ENCODE measurements at places on chromosomes 5 and 9.

- no peak for DNase-seq
Measured at GRCh38 chr5:2032432-2032831, 149.7 kb upstream of the IRX4 start.

DNA sequence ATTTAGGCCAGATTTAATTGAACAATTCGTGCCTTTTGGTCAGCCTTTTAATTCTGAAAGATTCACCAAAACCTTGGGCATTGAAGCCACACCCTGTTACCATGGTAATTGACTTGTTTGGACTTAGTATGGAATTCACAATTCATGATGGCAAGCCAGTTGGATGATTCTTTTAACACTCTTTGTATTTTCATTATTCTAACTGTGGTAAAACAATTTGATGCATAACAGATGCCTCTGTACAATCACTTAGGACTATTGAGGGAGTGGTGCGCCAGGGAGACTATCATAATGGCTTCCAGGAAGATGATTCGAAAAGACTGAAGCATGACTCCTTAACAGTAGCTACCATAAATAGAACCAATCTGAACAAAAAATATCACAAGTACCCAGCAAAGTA is 381.1 kb upstream of the ADAMTS16 start:
- DNase-seq: no peak

- DNase-seq: no peak
Measured at GRCh38 chr5:170310256-170310926, 12.8 kb upstream of the LCP2 start.

DNA sequence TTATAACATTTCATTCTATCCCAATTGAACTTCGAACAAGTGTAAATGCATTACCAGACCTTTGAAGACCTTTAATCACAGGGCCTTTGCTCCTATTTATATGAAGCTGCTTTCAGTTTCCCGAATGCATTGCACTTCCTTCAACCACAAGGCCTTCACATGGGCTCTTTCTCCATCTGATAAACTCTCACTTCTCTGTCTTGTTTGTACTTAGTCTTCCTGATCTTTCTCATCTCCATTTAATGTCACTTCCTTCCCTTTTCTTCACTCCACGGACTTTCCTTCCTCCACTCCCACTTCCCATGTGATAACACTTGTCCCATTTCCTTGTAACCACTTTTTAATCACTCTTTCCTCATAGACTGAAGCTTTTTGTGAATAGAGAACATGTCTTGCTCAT is 74.3 kb upstream of the TNC start:
- no peak for DNase-seq

- no peak for DNase-seq
Measured at GRCh38 chr9:438066-438465, 223.4 kb downstream of the DOCK8 start.

DNA sequence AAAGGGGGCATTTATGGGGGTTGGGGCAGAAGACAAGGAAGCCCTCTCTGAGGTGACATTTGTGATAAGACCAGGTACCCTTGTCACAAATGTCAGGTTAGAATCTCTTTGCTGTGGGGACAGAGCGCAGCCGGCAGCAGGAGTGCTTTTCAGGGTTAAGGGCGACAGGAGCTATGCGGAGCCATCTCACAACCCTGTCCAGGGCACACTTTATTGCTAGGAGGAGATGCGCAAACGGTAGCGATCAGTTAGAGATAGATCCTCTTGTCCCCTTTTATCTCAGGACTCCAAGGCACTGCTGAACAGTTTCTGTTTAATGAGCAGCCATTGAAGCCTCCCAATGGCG is 438 bp upstream of the LAMC3 start:
- DNase-seq: no peak

DNA sequence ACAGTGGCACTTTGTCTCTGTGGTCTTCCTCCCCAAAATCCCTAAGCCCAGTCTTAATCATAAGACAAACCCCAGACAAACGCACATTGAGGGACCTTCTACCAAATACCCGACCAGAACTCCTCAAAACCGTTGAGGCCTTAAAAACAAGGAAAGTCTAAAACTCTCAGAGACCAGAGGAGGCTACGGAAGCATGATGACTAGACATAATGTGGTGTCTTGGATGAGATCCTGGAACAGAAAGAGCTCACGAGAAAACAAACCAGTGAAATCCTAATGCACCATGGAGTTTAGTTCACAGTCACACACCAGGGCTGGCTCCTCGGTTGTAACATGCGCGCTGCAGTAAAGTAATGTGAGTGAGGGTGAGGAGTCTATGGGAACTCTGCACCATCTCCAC is 58.4 kb downstream of the OTULIN start:
- no peak for DNase-seq

GRCh38 chr5:55691265-55692105 is 20.6 kb downstream of the SLC38A9 start:
- DNase-seq: no peak

- no peak for DNase-seq
Measured at GRCh38 chr5:168914491-168914890, 335.3 kb upstream of the PANK3 start.

- no peak for DNase-seq
Measured at GRCh38 chr5:151153300-151153699, 4.3 kb downstream of the ANXA6 start.

DNA sequence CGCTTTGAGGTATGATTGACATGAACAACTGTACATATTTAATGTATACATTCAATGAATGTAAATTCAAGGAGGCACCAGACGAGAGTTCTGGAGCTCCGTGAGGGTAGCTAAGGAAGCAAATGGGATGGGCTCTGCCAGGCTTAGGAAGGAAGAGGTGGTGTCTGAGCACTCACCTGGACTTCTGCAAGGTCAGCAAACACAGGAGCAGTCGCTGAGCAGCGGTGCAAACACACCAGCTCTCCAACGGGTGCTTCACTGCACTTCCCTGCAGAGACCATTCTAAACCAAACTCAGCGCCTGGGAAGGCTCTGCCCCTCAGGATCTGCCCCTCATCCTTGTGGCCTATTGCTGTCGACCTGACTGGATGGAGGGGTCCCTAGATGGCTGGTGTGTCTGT is 101.5 kb downstream of the COL23A1 start:
- no peak for DNase-seq

GRCh38 chr5:158313027-158313732 is 454.2 kb upstream of the CLINT1 start:
- no peak for DNase-seq

GRCh38 chr9:71733176-71733575 is 35.1 kb downstream of the CEMIP2 start:
- no peak for DNase-seq

DNA sequence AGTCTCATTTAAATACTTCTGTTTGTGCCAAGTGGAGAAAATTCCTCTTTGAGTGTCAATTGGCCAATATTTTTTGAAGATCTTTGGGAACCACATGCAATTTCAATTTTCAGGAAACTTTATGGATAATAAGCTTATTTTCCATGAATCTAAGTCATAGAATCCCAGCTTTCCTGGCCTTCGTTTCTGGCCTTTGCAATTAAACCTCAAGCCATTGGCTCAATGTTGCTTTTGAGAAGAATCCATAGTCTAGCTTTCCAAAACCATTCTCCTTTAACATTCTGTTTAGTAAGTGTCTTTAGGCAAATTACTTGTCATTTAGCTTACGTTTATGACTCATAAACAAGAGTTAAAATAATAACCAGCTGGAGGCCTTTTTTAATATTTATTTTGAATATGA is 145.0 kb upstream of the FTMT start:
- no peak for DNase-seq

GRCh38 chr9:86828631-86829030 is 118.7 kb downstream of the GAS1 start:
- no peak for DNase-seq

- no peak for DNase-seq
Measured at GRCh38 chr5:151775025-151775606, 3.4 kb downstream of the G3BP1 start.

- no peak for DNase-seq
Measured at GRCh38 chr5:176573564-176574296, 24.6 kb downstream of the CDHR2 start.

- DNase-seq: no peak
Measured at GRCh38 chr5:150180241-150181026, 9.4 kb upstream of the SLC6A7 start.

GRCh38 chr5:84292788-84293653 is 91.7 kb downstream of the EDIL3 start:
- DNase-seq: no peak

GRCh38 chr5:142690667-142691066 is 4.8 kb upstream of the FGF1 start:
- DNase-seq: no peak

- DNase-seq: no peak
Measured at GRCh38 chr5:172876578-172876977, 42.5 kb downstream of the ERGIC1 start.

GRCh38 chr5:126615286-126615685 is 14.5 kb downstream of the PHAX start:
- DNase-seq: no peak

- no peak for DNase-seq
Measured at GRCh38 chr9:109335929-109336328, 15.1 kb upstream of the EPB41L4B start.

GRCh38 chr9:129716091-129716490 is 36.8 kb downstream of the PTGES start:
- DNase-seq: no peak

DNA sequence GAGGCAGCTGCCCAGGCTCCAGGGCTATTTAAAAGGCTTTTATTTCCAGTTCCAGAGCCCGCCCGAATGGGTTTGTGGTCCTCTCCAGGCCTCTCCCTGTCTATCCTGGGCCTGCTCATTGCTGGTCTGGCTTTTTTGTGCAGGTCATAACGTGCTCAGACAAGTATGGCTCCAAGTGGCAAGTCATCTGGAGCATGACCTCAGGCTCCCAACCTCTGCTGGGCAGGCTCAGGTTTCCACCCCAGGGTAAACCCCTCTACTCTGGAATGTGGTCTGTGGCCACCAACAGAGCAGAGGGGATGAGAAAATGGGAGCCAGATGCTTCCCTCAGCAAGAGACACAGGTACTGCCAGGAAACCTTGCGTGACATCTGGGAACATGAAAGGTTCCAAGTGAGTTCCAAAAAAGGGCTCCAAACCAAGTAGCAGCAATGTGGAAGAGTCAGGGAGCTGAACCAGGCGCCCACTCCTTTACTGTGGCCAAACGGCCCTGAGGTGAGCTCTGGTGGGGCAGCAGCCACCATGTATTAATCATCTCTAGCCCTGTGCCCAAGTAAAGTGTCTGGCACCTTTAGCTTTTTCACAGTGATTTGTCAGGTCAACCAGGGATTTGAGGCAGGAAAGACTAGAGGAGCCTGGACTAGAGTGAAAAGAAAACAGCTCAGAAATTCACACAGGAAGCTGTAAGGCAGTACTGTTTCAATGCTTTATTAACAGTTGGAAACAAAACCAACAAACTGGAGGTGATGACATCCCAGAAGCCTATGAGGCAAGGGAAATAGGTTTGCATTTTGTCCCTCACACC is 25.7 kb downstream of the PCDHGC5 start:
- no peak for DNase-seq

- DNase-seq: no peak
Measured at GRCh38 chr9:135783540-135784245, 81.7 kb downstream of the KCNT1 start.

DNA sequence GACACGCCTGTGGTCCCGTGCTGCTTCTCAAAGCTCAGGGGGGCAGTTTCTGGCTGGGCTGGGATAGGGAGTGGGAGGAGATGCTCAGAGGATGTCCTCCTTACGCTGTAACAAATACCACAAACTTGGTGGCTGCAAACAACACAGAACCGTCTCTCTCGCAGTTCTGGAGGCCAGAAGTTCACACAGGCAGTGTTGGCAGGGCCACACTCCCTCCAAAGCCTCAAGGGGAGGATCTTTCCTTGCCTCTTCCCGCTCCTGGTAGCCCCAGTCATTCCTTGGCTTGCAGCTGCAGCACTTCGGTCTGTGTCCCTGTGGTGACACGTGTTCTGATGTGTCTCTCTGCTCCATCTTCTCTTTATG is 10.4 kb upstream of the ORM1 start:
- DNase-seq: no peak

- DNase-seq: no peak
Measured at GRCh38 chr5:170481849-170482248, 22.0 kb upstream of the KCNIP1 start.

DNA sequence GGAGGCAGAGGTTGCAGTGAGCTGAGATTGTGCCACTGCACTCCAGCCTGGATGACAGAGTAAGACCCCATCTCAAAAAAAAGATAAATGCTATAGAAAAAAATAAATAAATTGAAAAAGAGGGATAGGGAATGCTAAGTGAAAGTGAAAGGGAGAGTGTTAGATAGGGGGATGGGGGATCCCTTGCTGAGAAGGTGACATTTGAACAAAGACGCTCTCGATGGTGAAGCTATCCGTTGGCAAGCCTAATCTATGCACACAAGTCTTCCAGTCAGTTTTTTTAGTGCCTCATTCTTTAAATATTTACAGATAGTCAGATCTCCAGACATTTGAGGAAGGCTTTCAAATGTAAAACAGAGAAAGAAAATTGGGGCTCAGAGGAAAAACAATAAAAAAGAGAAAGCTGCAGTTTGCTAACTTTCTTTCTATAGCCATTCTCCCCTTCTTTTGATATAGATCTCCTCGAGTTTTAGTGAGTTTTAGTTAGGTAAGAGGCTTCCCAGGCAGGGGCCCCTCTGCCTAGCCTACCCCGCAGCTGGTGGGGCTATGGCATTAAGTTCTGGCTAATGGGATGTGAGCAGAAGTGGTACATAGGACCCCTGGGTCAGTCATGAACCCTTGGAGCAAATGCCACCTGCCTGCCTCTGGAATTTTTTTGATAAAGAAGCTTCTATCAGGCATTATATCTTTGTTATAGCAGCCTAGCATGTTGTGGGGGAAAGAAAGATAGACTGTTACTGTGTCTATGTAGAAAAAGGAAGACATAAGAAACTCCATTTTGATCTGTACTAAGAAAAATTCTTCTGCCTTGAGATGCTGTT is 12.0 kb downstream of the GLRX start:
- no peak for DNase-seq

GRCh38 chr9:126844085-126844484 is 16.4 kb upstream of the ZBTB34 start:
- DNase-seq: no peak

- no peak for DNase-seq
Measured at GRCh38 chr5:124301850-124302249, 444.6 kb downstream of the ZNF608 start.

DNA sequence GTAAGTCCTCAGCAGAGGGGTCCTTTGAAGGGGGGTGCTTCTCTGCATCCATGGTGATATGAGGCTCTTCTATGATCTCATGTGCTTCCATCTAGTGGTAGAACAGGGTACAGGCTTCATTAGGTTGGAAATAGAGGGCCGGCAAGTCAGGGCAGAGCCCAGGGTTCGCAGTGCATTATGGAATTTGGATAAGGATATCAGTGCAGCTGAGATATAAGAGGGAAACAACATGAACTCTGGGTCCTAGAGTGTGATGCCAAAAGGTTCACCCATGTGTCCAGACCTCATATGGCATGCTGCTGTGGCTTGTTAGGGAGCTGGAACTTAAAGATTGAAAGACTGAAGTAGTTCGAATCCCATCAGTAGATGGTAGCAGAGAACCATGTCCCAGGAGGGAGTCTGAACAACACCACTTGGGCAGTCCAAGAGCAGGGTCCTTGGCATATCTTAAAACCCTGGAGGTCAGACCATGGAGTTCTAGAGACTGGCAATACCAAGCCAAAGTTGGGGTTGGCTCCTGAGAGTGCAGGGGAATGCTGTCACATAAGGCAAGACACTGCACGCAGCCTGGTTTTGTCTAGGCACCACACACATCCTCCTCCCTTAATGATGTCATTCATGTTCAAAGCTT is 2.3 kb downstream of the FAM221B start:
- DNase-seq: no peak

- no peak for DNase-seq
Measured at GRCh38 chr5:16886366-16886736, 49.7 kb downstream of the MYO10 start.

GRCh38 chr9:127813686-127814226 is 11.1 kb downstream of the FPGS start:
- no peak for DNase-seq

GRCh38 chr9:85158512-85158911 is 489.0 kb downstream of the NTRK2 start:
- DNase-seq: no peak
